Muscle of arm (tissue), 14 donors: ENCODE measurements at places on chromosomes 1 and 21.

- DNase-seq: no peak
Measured at GRCh38 chr1:57549300-57549699, 125.4 kb upstream of the DAB1 start.

GRCh38 chr1:111943846-111944749 is 45.4 kb downstream of the KCND3 start:
- no peak for DNase-seq

GRCh38 chr21:46099476-46099875 is 1.6 kb downstream of the COL6A2 start:
- no peak for DNase-seq

GRCh38 chr1:156077430-156077760 is 4.9 kb downstream of the MEX3A start:
- DNase-seq: no peak

DNA sequence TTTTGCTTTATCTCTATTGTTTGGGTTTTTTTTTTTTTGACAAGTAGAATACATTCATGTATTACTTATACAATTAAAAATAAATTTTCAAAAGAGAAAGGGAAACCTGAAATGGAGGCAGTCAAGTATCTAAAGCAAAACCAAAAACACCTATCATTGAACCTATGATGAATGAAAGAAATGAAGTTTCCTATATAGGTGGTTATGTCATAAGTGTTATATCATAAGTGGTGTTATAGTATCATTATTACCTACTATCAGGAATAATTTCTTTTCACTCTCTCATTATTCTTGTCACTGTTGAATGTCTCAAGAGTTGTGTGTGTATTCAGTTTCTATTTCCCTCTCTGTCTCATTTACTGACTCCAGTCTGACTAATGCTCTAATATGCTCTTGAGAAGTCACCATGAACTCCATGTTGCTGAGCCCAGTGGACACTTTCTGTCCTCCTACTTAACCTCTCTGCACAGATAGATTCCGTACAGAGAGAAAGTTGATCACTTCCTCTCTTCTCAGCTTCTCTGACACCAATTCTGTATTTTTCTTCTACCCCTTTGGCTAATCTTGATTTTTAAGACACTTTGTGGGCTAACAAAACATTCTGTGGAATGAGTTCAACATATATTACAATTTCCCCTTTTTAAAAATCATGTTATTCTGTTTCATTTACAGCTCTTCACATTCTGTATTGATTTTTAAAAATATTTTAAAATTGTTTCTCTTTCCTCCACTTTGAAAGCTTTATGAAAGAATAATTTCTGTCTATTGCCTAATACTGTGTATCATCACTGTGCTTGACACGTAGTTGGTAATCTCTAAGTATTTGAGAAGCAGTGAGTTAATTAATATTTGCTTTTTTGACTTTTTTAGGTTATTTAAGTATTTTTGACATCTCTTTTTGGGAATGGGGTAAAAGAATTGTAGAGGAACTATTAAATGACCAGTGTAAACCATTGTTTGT is 50.1 kb downstream of the RASAL2 start:
- DNase-seq: no peak
